ENCODE measurements at places on chromosomes 7 and 10.

DNA sequence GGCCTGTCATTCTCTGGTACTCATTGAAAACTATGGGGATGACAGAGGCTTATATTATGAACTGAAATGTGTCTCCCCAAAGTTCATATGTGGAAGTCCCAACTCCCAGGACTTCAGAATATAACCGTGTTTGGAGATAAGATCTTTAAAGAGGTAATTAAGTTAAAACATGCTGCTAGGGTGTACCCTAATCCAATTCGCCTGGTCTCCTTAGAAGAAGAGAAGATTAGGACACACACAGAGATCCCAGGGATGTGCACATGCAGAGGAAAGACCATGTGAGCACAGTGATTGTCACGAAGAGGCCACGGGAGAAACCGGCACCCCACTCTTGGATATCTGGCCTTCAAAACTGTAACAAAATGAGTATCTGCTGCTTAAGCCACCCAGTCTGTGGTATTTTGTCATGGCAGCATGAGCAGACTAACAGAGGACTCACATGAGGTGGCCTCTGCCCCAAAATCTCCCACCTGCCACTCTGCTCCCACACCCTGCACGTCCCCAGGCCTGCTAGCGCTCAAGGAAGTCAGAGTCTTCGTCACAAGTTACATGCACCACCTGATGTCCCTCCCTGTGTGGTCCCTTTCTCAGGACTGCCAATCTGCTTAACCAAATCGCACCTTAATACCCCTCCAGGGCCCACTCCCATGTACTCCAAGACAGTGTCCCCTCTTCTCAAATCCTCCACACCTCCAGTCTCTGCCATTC, 26.8 kb downstream of the PLAC9 start:
- no peak for DNase-seq

GRCh38 chr10:92742331-92743228, 52.8 kb downstream of the HHEX start:
- DNase-seq, result no peak

DNA sequence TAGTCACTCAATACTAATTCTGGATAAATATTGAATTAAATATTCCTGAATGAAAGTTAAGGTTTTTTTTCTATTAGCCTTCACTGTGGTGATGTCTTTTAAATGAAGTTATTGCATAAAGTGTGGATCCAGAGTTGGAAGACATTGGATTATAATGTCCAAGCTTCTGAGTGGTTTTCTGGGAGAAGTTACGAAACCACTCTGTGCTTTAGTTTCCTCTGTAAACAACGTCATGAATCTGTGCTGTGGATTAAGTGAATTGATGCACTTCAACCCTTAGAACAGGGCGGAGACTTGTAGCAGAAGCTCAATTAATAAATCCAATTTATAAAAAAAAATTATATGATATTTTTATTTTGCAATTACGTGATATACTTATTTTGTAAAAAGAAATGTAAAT, 271.7 kb downstream of the BICC1 start:
- no peak for DNase-seq

GRCh38 chr10:123562387-123562786, 103.8 kb upstream of the GPR26 start:
- no peak for DNase-seq

GRCh38 chr7:55344840-55345239, 20.3 kb upstream of the LANCL2 start:
- DNase-seq, result no peak

GRCh38 chr10:71880425-71881306, 29.6 kb upstream of the PSAP start:
- DNase-seq, result no peak

- no peak for DNase-seq
These were observed 43.6 kb downstream of the THNSL1 start for GRCh38 chr10:25059990-25060389.

- no peak for DNase-seq
These were observed 6.0 kb downstream of the PLAU start for GRCh38 chr10:73916761-73917470.

GRCh38 chr7:123692471-123692877, 36.8 kb downstream of the LMOD2 start:
- no peak for DNase-seq

DNA sequence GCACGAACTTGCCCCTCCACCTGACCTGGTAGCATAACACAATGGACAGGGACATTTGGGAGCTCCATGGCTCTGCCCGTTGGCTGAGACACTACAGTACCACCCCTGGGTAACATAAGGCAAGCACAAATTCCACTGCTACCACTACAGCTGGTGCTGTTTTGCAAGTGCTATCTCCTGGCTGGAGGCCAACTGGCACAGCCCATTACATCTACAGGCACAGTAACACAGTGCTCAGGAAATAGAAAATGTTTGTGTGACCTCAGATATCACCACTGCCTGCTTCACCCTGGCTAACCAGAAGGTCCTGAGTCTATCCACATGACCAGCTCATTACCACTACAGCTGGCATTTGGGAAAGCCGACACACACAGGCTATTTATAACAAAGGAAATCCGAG, 631.1 kb upstream of the MBL2 start:
- no peak for DNase-seq

Data from stimulated activated naive CD4-positive, alpha-beta T cell (primary cell).